Occipital lobe (tissue), 3 donors: ENCODE measurements at places on chromosomes 7 and 10. TPM values are rescaled to one million over a fixed set of nuclear protein-coding genes. Genes with fewer than 3 reads are reported as not detected.
A peak's percentile ranks its signal among the peaks of the same experiment; 100 is the strongest.

The TAS2R4 gene
- 4.5 TPM for total RNA-seq

The SEMA3D gene
- 4.4 TPM for total RNA-seq

The PRKCQ gene
- 1.4 TPM for total RNA-seq

DNA sequence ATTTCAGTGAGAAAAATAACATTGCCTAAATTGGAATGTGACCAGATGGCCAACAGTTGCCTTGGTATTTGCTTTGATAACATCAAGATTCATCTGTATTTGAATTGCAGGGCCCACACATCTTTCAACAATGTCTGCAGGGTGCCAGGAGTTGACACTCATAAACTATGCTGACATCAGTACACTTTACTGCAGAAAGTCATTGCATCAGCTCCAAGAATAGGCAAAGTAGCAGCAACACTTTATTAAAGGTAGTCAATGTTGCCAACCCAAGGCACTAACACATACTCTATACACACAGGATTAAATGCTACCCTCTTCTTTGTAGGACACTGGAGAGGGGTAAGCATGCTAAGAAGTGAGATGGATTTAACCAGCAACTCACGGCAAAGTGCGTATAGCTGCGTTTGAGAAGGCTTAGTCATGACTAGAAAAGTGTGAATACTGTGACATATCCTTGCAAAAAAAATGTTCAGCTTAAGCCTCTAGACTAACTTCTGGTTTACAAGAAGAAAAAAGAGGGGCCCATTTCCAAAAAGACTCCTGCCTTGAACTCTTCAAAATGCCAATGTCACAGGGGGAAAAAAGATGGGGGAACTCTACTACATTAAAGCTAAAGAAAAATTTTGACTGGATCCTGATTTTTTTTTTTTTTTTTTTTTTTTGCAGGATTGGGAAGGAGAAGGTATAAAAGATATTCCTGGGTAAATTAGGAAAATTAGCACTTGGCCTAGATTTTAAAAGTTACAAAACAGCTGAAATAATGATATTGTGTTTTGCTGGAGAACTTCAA lies 2.2 kb downstream of the BBIP1 start:
- no peak for DNase-seq

The TSPAN12 gene
- 7.2 TPM for total RNA-seq

- DNase-seq, result no peak
Measured at GRCh38 chr10:95306318-95306650, 15.5 kb upstream of the PDLIM1 start.

DNA sequence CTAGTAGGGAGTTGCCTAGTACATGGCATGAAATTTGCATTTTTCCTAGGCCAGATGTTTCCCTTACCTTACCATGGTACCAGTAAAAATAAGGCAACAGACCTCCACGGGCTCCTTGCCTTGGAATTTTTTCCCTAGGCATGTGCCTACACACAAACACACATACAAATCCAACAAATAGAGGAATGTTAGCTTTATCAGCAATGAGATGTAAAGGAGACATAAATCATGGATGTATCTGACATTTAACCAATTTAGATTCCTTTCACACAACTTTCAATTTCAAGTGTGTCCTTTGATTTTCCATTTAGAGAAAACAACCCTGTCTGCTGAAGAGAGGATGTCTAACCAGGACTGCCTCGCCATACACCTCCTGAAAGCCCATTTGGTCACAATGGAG lies 209.7 kb upstream of the SP4 start:
- DNase-seq, result no peak

The DYNC1I1 gene
- total RNA-seq, result 182 TPM

GRCh38 chr10:80613466-80614170 lies 75.9 kb downstream of the SH2D4B start:
- no peak for DNase-seq

The CDNF gene
- 1.4 TPM for total RNA-seq

GRCh38 chr7:81908220-81908619 lies 138.4 kb upstream of the HGF start:
- no peak for DNase-seq

DNA sequence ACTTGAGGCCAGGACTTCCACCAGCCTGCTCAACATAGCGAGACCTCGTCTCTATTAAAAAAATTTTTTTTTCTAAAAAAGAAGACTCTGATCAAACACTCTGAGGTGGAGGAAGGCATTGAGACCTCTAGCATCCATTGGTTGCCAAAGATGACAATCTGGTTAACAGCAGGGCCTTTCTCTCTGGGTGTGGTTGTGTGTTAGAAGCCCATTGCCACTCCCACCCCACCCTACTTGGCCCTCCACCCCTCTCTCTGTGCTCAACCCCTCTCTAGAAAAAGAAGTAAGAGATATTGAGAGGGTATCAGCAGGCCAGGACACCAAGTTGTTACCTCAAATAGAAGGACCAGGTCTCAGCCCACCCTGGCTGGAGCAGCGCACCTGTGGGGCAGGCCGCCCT lies 57.4 kb upstream of the MXI1 start:
- DNase-seq, result no peak

The TDRD1 gene
- total RNA-seq, result under 0.01 TPM

The ARHGAP19 gene
- 8.4 TPM for total RNA-seq

DNA sequence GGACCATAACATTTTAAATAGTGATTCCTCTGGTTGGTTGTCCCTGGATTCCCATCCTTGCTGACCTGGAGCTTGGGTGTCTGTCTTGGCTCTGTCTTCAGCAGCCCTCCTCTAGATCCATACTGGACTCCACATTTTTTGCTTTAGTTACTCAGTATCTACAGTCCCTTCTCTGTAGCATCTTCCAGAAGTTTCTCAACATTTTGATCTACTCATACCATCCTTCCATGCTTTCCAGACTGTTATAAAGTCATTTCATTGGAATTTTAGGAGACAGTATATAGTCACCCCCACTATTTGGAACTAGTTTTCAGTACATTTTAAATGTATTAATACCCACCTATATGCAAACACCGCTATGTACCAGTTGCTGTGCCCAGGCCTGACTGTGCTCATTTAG lies 25.8 kb downstream of the APBB1IP start:
- no peak for DNase-seq

The PNLIPRP2 gene
- not detected for total RNA-seq

- no peak for DNase-seq
Measured at GRCh38 chr7:127948312-127948711, 82.9 kb downstream of the LRRC4 start.

GRCh38 chr7:130954918-130955564 lies 221.0 kb upstream of the KLF14 start:
- DNase-seq, result no peak

The LOXL4 gene
- total RNA-seq, result 0.47 TPM

DNA sequence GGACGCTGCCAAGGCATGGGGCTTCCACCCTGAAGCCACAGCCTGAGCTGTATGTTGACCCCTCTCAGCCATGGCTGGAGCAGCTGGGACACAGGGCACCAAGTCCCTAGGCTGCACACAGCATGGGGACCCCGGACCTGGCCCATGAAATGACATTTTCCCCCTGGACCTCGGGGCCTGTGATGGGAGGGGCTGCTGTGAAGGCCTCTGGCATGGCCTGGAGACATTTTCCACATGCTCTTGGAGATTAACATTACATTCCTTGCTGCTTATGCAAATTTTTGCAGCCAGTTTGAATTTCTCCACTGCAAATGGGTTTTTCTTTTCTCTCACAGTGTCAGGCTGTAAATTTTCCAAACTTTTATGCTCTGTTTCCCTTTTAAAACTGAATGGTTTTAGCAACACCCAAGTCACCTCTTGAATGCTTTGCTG lies 463.6 kb downstream of the ZWINT start:
- DNase-seq, result no peak

The C7orf57 gene
- total RNA-seq, result 0.78 TPM

DNA sequence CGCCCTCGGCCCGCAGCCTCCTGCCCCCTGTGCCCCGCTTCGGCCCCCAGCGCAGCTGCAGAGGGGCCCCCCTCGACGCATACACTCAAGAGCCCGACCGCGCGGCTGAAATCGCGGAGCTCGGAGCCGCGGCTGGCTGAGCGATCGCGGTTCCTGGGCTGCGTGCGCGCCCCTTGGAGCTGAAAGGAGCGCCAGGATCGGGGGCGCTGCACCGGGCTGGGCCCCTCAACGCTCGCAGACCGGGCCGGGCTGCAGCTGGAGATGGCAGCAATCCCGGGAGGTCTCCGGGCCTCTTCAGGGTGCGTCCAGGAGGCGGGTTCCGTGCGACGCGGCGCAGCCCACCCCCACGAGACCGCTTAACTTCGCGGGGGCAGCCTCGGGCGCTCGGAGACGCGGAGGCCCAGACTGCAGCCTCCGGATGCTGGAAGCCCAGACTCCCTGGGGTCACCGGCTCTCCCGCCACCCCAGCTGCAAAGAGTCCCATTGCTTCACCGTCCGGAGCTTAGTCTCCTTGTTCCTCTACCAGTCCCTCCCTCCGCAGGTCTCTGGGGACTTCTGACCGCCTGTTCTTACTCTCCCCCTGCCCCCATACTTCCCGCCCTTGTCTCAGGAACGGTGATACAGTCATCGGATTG lies 73.0 kb upstream of the LRRC4 start:
- no peak for DNase-seq

The OR2A42 gene
- not detected for total RNA-seq

The FXYD4 gene
- total RNA-seq, result not detected

The RAB19 gene
- not detected for total RNA-seq

DNA sequence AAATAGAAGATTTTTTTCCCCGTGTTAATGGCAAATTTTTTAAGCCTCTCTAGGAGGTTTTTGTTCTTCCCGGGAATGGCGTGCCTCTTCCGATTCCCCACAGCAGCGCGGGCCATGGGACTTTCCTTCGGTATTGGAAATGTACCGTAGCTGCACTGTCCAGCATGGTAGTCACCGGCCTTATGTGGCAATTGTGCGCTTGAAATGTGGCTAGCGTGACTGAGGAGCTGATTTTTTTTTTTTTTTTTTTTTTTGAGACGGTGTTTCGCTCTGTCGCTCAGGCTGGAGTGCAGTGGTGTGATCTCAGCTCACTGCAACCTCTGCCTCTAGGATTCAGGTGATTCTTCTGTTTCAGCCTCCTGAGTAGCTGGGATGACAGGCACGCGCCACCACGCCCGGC lies 938 bp upstream of the TCTN3 start:
- DNase-seq, result no peak

The PNLIPRP1 gene
- total RNA-seq, result not detected

- no peak for DNase-seq
Measured at GRCh38 chr7:103932389-103932788, 57.1 kb downstream of the RELN start.

DNA sequence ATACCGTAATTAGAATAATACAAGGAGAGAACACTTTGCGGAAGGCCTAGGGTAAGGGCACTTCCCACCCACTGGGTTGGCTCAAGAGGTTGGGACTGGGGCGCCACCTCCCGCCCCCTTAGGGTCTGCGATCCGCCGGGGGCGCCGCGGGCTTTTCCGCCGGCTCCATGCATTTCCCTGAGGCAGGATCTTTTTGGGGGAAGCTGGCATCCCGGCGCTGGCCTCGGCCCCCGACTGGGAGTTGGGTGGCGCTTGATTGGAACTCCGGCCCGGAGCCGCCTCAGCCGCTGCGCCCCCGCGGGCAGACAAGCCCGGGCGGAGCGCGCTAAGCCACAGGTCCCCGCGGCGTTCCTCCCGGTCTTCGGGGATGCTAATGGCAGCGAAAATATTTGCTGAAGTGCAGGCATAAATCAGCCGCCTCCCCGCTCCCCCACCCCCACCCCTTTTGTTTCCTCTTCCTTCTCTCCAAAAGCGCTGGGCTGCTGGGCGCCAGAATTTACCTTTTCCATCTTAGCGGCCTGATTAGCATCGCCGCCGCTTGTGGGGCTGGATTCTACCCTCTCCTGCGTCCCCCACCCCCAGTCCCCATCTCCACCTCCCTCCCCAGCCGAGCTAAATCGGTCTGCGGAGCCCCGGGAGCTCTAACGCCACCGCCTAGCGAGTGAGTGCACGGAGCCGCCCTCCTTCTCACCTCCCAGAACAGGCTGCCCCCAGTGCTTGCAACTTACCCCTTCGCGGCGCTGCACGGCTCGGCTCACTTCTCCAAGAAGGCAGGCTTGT lies 5.1 kb downstream of the UNC5B start:
- peak; percentile 65 for DNase-seq

DNA sequence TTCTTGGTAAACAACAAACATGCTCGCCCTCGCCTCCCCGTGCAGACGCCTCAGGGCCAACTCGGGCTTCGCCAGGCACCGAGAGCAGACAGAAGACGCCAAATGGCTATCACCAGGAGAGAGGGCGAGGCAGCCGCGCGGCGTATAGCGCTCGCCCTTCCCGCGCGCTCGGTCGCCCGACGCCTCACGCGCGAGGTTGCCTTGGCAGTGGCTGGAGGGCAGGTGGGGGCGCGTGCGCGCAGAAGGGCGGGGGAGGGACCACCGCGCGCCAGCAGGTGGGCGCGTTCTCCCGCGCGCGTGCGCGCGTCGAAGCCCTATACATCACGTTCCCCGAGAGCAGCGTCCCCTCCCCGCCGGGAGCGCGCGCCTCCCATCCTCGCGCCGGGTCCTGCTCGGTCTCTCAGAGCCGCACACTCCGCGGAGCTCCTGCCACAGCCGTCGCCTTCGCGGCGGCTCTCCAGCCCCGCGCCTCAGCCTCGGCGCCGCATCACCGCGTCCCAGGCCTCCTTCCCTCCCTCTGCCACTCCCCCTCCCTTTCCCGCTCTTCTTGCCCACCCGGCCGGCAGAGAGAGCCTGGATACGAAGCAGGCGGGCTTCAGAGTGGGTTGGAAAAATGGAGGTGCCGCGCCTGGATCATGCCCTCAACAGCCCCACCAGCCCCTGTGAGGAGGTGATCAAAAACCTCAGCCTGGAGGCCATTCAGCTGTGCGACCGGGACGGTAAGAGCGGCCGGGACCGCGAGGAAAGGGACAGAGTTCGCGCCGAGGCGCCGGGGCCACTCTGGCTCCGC lies at the start of gene PHYHIPL:
Gene PHYHIPL, plus strand, starts transcription at position 403 of the 790 bp plus-strand sequence. Its CDS starts 211 bp downstream, at position 614.
- peak; percentile 62 for DNase-seq

- no peak for DNase-seq
Measured at GRCh38 chr7:132514430-132514829, 61.8 kb downstream of the PLXNA4 start.

DNA sequence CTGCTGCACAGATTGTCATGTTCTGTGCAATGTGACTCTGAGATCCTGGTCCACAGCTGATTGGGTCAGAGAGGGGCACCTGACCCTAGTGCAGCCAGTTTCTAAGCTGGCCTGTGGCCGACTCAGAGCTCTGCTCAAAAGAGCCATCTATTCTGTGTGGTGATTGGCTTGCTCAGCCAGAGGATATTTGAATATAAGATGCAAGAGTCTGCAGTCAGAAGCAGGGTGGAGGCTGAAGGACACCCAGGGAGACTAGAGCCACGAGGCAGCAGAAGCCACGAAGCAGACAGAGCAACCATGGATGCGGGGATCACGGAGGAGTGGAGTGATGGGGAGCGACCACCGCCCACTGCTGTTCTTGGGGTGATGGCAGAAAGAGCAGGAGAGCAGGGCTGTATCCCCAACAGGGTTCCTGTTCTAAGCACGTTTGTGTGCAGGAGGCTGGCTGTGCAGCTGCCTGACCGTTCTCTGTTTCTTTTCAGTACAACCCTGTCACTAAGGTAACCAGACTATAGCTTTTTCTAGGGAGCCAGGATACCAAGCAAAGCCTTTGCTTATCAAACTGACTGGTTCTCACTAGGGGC lies 19.5 kb upstream of the RHEB start:
- peak; percentile 62 for DNase-seq
